ENCODE measurements at places on chromosomes 6 and 20. TPM values are rescaled to one million over a fixed set of nuclear protein-coding genes. Genes with fewer than 3 reads are reported as not detected.

Gene PNPLA1
- total RNA-seq = 1.1 TPM

Gene GTSF1L
- total RNA-seq = not detected

Gene PRDM1
- total RNA-seq = 26.2 TPM

Gene SNAP25
- total RNA-seq = 1.4 TPM

Gene WFDC5
- total RNA-seq = not detected

Gene PRRT1
- total RNA-seq = not detected

Gene C6orf52
- not detected for total RNA-seq

Gene HLA-DQA2
- total RNA-seq = not detected

Gene FRS3
- 4.5 TPM for total RNA-seq

Gene PREX1
- total RNA-seq = 10.9 TPM

Gene HLA-DQB1
- 1.1 TPM for total RNA-seq

Gene SLC17A1
- total RNA-seq = not detected

Gene SLC13A3
- total RNA-seq = not detected

Gene CAPN11
- 19.8 TPM for total RNA-seq

Gene TRIM10
- 19.8 TPM for total RNA-seq

Gene MGME1
- 17.1 TPM for total RNA-seq

Gene CTAGE9
- total RNA-seq = not detected

Gene WFDC2
- total RNA-seq = 325 TPM

Gene CALHM4
- total RNA-seq = not detected

Gene BACH2
- total RNA-seq = 1.4 TPM

Gene CD109
- total RNA-seq = 1.9 TPM

Gene TBXT
- total RNA-seq = not detected

Gene SLC17A3
- total RNA-seq = not detected

Gene OLIG3
- total RNA-seq = not detected

Gene CLVS2
- total RNA-seq = not detected

Gene CAGE1
- total RNA-seq = not detected

Gene PPP1R16B
- total RNA-seq = 3.8 TPM

Gene SMLR1
- not detected for total RNA-seq

Gene WFDC12
- total RNA-seq = not detected

Gene ADGRF1
- 0.64 TPM for total RNA-seq
